ENCODE measurements at places on chromosomes 6 and 20.

GRCh38 chr20:37189416-37190016, 10.2 kb upstream of the MROH8 start:
- no peak for DNase-seq

DNA sequence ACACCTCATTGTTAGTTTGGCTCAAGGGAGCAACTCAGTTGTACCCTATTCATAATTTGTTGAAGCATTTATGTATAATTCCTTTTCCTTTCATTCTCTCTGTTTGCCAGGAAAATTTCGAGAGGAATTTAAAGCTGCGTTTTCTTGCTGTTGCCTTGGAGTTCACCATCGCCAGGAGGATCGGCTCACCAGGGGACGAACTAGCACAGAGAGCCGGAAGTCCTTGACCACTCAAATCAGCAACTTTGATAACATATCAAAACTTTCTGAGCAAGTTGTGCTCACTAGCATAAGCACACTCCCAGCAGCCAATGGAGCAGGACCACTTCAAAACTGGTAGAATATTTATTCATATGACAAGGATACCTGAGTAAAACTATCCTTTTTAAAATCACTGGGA, 45.2 kb upstream of the GFRAL start:
- no peak for DNase-seq

DNA sequence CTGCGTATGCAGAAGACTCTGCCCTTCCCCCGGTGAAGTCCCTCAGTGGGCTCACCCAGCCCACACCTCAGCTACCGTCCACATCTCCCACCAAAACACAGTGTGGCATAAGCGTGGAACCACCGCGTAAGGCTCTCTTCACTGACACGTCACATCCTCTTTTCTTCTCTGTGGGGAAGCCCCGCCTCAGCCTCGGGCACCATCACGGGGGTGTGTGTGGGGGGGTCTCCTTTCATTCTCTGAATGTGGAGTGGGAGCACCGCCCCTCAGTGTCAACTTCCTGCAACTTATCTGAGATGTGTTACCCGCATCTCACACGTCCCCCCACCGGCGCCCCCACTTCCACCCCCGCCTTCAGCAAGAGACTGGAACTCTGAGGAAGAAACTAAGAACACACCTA, 388.4 kb upstream of the JARID2 start:
- no peak for DNase-seq

GRCh38 chr6:40197371-40197770, 263.1 kb upstream of the MOCS1 start:
- no peak for DNase-seq

DNA sequence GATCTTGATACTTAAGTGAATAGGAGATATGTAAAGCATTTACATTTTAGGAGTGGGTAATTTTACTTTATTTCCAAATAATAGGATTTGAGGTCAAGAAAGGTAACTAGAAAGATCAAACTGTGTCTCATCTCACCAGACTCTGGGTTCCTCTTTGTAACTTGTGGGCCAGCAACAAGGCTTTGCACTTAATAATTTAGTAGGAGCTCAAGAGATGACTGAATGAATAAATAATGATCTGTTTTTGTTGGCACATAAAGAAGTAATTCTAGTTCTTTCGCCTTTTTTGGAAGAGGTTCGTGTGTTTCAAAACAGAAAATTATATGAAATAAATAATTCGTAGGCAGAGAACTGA, 67.4 kb upstream of the FABP7 start:
- DNase-seq: no peak

Data from NCI-H345 (cell line).